ENCODE measurements at places on chromosomes 4 and X. TPM values are rescaled to one million over a fixed set of nuclear protein-coding genes. Genes with fewer than 3 reads are reported as not detected.

Gene SOX3
- total RNA-seq, result not detected

Gene VGLL1
- total RNA-seq, result not detected

Gene NAP1L5
- total RNA-seq, result 11.9 TPM

Gene RNF175
- total RNA-seq, result 8.7 TPM

Gene PLXNB3
- 9.2 TPM for total RNA-seq

Gene IL13RA1
- total RNA-seq, result 21.8 TPM

Gene CCKAR
- 0.29 TPM for total RNA-seq

Gene SYP
- total RNA-seq, result 2.1 TPM

Gene GPR50
- not detected for total RNA-seq

Gene AKAP14
- total RNA-seq, result not detected

Gene PLXNA3
- 32.7 TPM for total RNA-seq

Gene MAGEA2
- not detected for total RNA-seq

Gene RIBC1
- 1.8 TPM for total RNA-seq

Gene NALF2
- total RNA-seq, result 85.7 TPM

Gene STK26
- 1.8 TPM for total RNA-seq

Gene ARR3
- total RNA-seq, result not detected

Gene RASGEF1B
- total RNA-seq, result 9.2 TPM

Gene HMX1
- total RNA-seq, result not detected

Gene GASK1B
- 72.8 TPM for total RNA-seq

Gene EIF4E
- 73.4 TPM for total RNA-seq

Gene ATP1B4
- total RNA-seq, result 0.41 TPM

Gene HAND2
- 154 TPM for total RNA-seq

Gene MSANTD1
- 0.35 TPM for total RNA-seq

Gene P2RY4
- not detected for total RNA-seq

Gene ADH1B
- 197 TPM for total RNA-seq

Gene PNMA3
- 0.95 TPM for total RNA-seq

Gene ANK2
- 335 TPM for total RNA-seq

Gene DRD5
- total RNA-seq, result not detected

Gene CD38
- total RNA-seq, result 10.3 TPM

Gene CRMP1
- 0.50 TPM for total RNA-seq

Gene CRLF2
- total RNA-seq, result not detected

Gene RHOXF2B
- total RNA-seq, result not detected

Gene G3BP2
- total RNA-seq, result 85.1 TPM

Gene PCDH11X
- 0.37 TPM for total RNA-seq

Gene UCHL1
- 8.3 TPM for total RNA-seq

Gene KIF4A
- 0.28 TPM for total RNA-seq

Gene GAB3
- 12.8 TPM for total RNA-seq

Gene NPY5R
- 0.25 TPM for total RNA-seq

Gene CDKN2AIP
- 13.1 TPM for total RNA-seq

Gene VSIG4
- 126 TPM for total RNA-seq

Gene WNK3
- 2.9 TPM for total RNA-seq

Gene CNGA1
- not detected for total RNA-seq
